ENCODE measurements at places on chromosomes 6 and 20.
A peak's percentile ranks its signal among the peaks of the same experiment; 100 is the strongest.

DNA sequence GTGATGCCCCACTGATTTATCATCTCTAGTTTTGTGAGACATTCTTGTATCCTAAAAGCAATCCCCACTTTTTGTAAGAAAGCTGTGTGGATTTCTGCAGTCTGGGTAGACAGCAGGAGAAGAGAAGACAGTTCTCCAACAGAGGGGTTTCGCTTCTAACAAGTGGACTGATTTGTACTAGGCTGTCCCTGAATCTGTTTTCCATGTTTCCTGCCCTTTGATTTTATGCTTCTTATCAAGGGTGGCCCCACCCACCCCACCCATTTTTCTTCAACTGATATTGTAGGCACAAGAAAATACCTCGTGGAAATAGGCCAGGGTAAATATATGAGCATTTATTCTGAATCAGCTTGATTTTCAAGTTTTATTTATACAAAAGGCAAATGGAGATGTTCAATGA lies 25.7 kb upstream of the JAG1 start:
- no peak for DNase-seq

- DNase-seq: no peak
Observed at GRCh38 chr6:71179249-71179885, 109.2 kb upstream of the OGFRL1 start.

DNA sequence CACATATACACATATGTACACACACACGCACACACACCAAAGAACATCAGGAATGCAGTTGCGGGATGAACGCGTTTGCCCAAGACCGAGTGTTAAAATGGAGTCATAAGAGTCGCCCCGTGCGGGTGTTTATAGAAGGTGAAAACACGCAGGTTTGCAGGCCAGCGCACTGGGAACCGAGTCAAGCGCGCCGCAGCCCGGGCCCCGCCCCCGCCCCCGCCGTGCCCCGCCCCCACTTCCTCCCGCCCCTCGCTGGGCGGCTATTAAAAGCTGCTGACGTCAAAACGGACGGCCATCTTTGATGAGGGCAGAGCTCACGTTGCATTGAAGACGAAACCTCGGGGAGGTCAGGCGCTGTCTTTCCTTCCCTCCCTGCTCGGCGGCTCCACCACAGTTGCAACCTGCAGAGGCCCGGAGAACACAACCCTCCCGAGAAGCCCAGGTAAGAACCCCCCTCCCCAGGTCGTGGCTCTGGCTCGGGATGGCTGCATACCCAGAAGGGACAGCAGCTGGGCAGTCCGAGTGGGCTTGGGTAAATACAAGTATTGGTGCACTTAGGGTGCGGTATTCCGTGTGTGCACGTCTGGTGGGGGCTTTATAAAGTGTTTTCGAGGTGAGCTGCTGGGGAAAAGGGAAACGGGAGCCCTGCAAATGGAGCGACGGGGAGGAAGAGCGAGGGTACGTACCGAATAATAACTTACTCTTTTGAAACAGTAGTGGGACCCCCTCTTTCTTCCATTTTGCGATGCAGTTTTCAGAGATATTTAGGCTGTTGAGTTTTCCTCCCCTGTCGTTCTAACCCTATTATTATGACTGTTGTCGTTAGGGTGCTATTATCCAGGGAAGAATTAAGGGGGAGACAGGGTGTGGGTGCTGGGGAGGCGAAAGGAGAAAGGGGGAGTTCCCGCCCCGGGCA lies at the start of gene SNAP25:
Gene SNAP25, plus strand, starts transcription at position 295 of the 916 bp plus-strand sequence. CDS start 56,662 bp downstream, outside the sequence.
- DNase-seq: peak; percentile 81

DNA sequence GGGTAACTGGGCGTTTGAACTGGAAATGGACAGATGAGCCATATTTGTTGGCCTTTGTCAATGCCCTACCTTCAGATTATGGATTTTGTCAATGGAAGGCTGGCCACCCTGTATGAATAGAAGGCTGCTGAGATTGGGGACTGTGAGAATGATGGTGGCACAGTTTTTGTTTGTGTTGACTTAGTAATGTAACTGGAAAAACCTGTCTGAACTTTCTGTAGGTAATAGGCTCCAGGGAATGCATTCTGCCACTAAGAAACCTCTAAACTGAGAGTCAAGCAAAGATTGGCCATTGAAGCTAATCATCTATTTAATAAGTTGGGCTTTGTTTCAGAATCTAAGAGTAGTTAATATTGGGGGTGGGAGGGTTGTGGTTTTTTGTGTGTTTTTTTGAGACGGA lies 97.5 kb downstream of the FOXO3 start:
- no peak for DNase-seq

- DNase-seq: no peak
Observed at GRCh38 chr20:62694868-62695267, 13.8 kb upstream of the NTSR1 start.

DNA sequence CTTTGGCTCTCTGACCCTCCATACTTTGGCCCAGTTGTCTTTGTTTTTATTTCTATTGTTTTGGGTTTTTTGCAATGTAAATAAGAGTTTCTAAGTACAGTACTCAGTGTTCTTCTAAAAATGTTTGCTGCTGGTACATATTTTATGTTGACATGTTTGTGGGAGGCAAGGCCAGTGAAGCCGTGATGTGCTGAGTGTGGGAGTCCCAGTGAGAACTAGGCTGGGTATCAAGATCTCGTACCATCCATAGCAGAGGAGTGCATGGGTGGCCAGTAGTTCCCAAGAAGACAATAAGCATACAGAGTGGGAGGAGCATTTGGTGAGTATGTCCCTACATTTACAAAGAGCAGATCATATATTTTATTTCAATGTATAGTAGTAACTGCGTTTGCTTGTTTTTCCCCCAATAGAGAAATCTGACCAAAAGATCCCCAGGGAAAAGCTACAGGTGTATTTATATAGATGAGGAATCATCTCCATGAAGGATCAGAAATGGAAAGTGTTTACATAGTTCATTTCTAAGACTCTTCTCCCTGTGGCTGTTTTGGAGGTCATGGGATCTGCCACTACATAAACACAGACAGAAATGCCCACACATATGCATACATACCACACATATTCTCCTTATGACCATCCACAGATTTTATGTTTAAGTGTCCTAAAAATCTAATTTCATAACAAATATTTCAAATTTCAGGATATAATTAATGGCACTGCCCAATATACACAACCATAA lies 285.9 kb downstream of the ALDH8A1 start:
- DNase-seq: no peak

GRCh38 chr6:5606546-5606945 lies 345.2 kb downstream of the FARS2 start:
- no peak for DNase-seq
